HEK293T (cell line): ENCODE measurements at places on chromosomes 16 and 17.

DNA sequence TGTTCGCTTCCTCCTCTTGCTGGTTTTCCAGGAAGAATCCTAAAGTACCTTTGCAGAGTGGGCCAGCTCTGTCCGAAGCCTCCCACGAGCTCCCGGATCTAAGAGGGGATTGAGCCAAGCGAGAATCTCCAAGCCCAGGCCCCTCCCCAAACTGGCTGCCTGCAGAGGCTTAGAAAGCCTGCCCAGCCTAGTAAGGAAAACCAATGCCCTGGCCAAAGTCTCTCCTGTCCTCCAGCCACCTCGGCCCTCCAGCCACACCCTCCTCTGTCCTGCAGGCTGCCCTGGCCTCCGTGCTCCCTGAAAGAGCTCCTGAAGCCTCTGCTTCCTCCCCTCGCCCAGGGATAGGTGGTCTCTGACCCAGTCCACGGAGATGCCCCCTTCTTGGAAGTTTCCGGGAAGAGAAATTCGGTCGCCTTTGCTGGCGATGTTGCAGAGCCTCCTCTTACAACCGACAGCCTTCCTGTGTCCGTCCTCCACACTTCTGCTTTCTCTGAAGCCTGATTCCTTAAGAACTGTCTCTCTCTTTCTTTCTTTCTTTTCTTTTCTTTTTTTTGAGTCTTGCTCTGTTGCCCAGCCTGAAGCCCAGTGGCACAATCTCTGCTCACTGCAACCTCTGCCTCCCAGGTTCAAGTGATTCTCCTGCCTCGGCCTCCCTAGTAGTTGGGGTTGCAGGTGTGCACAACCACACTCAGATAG, 54.9 kb upstream of the TOB1 start:
- no peak for DNase-seq

DNA sequence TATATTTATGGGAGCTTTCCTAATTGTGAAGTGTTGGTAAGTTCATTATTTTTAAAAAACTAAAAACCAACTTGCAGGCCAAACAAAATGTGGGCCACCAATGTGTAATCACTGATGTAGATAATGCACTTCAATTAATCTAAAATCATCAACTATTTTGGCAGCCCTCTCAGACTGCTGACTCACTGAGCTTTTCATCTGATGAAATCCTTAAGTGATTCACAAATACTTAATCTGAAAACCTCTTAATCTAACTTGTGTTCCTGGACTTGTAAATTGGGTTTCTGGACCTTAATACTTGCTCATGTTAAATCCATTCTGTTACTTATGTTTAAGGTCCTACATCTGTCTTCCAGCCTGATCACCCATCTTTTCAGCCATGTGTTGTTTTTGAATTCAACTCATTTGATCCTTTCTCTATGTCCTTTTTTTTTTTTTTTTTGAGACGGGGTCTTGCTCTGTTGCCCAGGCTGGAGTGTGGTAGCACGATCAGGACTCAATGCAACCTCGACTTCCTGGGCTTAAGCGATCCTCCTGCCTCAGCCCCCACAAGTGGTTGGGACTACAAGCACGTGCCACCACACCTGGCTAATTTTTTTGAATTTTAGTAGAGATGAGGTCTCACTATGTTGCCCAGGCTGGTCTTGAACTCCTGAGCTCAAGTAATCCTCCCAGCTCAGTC, 39.0 kb downstream of the PRKCB start:
- no peak for DNase-seq

DNA sequence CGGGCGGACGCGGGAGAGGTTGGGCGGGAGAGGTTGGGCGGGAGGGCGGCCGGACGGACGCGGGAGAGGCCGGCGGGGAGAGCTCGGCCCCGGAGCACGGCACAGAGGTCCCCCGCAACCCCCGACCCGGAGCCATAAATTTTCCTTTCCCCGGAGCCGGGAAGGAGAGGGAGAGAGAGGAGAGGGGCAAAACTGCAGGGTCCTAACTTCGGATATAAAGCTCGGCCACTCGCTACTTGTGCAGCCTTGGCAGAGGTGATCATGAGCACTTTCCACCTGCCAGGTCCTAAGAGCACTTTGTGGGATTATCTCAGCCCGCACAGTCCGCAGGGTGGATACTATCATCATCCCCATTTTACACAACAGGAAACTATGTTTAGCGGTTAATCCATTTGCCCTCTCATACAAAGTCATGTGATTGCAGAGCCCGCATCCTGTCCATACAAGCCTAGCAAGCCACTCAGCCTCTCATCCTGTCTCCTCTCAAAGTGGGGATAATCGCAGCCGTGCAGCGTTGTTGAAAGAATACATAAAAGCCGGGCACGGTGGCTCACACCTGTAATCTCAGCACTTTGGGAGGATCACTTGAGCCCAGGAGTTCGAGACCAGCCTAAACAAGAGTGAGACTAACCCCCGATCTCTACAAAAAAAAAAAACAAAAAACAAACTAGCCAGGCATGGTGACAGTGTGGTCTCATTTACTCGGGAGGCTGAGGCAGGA, 780 bp upstream of the DCAKD start:
- DNase-seq = no peak

- DNase-seq = no peak
Measured at GRCh38 chr17:59761385-59762048, 54.1 kb downstream of the VMP1 start.

DNA sequence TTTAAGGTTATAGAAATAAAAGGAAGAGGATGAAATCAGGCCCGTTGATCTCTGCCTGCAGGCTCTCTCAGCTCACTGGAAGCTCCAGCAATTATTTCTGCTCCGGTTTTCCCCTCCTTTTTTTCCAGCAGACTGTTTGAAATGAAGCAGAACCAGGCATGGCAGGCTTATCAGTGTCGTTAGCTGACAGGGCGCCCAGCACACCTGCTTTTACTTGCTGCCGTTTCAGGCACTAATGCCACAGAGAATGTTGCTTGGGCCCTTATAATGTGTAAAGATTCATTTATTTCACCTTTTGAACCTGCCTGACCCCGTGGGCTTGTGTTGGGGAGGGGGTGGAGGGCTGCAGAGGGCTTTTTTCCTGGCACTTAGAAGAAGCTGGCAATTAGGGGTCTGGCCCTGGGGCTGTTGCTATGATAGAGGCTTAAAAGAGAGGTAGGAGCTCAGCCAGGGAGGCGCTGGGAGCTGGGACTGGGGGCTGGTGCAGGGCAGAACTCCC, 108.1 kb downstream of the IRX3 start:
- no peak for DNase-seq

DNA sequence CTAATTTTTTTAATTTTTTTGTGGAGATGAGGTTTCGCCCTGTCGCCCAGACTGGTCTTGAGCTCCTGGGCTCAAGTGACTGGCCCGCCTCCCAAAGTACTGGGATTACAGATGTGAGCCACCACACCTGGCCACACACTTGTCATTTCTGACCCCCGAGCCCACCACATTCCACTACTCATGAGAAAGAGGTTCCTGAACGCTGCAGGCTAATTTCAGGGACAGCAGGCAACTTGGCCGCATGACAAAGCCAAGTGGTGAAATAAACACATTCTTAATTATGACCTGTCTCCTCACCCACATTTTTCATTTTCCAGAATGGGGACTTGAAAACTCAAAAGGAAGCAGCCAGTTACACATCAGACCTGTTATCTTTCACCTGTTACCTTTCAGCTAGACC, 114.5 kb downstream of the ABCC6 start:
- no peak for DNase-seq

DNA sequence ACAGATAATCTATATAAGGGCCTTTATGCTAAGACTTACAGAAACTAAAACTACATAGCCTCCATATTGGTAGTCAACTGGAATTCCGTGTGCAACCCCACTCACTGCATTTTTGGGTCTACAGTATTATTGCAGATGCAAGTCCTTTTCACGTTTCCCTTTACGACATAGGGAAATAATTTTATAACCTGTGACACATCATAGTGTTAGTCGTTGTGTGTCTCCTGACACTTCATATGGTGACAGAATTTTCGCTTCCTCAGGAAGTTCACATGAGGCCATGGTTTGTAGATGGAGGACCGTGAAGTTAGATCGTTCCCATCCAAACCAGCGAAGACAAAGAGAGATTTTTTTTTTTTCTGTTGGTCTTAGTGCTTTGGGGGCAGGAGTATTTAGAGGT, 15.7 kb upstream of the MRC2 start:
- DNase-seq = no peak

GRCh38 chr16:50718761-50719400, 23.0 kb upstream of the CYLD start:
- DNase-seq = no peak

DNA sequence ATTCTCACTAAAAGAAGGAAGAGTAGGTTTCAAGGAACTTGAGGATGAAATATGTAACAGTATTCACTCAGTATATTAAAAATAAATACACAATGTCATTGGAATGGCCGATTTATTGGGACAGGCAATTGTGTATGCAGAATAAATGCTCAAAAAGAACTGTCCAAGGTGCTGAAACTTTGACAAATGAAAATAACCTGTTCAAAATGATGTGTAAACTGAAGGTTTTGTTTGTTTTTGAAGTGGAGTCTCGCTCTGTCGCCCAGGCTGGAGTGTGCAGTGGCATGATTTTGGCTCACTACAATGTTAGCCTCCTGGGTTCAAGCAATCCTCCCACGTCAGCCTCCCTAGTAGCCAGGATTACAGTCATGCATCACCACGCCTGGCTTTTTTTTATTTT, 318.7 kb upstream of the RBFOX1 start:
- no peak for DNase-seq

DNA sequence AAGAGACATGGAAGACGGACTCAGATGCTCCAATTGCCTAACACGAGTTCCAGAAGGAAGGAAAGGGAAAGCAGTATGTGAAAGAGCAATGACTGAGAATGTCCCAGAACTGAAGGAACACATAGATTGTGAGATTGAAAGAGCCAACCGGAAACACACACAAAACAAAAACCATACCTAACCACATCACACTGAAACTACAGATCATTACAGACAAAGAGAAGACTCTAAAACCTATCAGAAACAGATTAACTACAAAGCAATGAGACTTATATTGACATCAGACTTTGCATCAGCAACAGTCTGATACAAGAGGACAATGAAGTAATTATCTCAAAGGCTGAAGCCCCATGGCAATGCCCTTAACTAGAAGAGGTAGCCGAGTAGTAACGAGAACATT, 45.6 kb upstream of the CLEC18B start:
- no peak for DNase-seq

- no peak for DNase-seq
Measured at GRCh38 chr17:78748730-78749317, 33.2 kb downstream of the CYTH1 start.

DNA sequence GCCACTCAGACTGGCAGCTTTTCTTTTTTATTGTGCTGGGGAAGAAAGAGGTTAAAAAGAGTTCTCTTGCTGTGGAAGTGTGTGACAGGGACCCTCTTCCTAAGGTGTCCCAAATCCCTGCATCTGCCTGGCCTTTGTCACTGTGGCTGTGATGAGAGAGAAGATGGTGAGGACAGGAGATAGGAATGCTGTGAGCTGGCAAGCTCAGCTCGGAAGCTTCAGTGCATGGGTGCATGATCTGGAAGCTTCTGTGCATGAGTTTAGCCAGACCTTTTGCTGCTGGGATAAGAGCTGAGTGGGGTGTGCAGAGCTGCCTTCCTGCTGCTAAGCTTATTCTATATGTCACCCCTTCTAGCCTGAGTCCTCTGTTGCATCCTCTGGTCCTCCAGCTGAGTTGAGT, 103.3 kb upstream of the CACNG3 start:
- no peak for DNase-seq

GRCh38 chr17:74080656-74081582, 122.6 kb upstream of the RPL38 start:
- no peak for DNase-seq

GRCh38 chr17:74852237-74853047, 7.2 kb downstream of the GRIN2C start:
- DNase-seq = peak; percentile 84

GRCh38 chr16:47571049-47571448, 109.9 kb downstream of the PHKB start:
- DNase-seq = no peak

GRCh38 chr16:10918294-10919002, 23.8 kb downstream of the DEXI start:
- DNase-seq = peak; percentile 83

GRCh38 chr17:72517413-72518158, 396.8 kb downstream of the SOX9 start:
- DNase-seq = no peak

DNA sequence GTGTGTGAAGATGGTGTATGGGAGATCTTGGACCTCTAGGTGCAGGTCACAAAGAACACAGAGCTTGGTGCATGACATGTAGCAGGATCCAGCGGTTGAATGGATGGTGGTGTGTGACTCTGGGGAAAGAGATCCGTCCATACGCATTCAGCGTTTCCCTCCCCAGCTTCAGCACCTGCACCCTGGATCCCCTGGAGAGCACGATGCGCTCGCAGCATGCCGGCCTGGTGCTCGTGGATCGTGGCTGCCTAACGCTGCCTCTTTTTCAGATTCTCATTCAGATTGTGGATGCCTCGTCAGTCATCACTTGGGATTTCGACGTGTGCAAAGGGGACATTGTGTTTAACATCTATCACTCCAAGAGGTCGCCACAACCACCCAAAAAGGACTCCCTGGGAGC, 70.9 kb downstream of the SEC14L1 start:
- DNase-seq = no peak

GRCh38 chr17:31629696-31630470, 229.2 kb downstream of the COPRS start:
- DNase-seq = no peak

DNA sequence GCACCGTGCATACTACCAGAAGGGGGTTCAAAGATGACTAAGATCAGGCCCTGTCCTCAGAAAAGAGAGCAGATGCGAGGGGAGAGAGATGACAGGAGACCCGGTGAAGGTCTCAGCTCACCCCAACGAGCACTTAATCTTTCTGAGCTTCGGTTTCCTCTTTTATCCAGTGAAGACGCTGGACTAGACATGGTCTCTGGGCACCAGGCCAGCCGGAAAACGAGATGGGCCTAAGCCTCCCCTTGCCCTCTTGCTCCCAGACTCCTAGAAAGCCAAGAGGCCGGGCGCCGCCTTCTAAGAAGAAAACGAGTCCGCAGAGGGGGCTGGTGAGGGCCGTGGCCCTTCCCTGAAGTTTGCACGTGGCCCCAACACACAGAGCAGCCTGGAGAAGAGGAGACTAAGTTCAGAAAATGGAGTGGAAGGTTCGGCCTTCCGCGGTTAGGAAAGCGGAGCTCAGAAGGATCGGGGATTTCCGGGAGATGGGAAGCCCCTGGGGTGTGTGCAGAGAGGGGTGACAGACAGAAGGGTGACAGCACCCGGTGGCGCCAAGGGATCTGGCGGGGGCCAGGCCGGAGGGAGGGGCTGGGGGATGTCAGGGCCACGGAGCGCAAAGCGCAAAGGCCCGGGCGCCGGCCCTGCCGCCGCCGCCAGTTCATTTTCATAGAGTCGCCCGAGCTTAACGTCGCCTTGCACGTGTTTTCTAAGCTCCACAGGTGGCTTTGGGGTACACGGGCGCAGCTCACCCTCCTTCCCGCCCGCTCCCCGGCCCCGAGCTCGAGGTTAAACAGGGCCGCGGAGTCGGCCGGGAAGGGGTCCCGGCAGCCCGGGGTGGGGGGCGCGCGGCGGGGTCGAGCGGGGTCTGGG, 42.1 kb upstream of the BHLHA9 start:
- DNase-seq = no peak
